ENCODE measurements at places on chromosomes 12 and 14. TPM values are rescaled to one million over a fixed set of nuclear protein-coding genes. Genes with fewer than 3 reads are reported as not detected.

Gene RNF212B
- not detected for total RNA-seq

Gene TPH2
- not detected for total RNA-seq

Gene SLCO1C1
- 0.10 TPM for total RNA-seq

Gene LEMD3
- total RNA-seq = 12.0 TPM

Gene KIF26A
- 3.7 TPM for total RNA-seq
